NCI-H526 (cell line): ENCODE measurements at places on chromosomes 11 and 22.

DNA sequence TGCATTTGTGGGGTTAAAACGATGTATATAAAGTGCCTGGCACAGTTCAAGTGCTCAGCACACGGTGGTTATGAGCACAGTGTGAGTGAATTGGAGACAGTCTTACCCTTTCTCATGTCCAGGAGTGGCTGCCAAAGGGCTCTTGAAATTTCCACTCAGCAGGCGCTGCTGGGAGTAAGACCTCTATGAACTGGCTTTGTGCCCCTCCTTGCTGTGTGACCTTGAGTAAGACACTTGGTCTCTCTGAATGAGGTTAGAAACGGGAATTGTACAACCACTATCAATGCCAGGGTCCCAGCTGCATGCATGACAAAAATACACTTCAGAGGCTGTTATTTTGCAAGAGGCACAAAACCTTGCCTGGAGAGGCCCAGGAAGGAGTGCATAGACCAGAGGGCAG is 86.6 kb downstream of the TSPAN18 start:
- DNase-seq = no peak

GRCh38 chr11:9385327-9385899 is 961 bp downstream of the IPO7 start:
- DNase-seq = peak; percentile 62

DNA sequence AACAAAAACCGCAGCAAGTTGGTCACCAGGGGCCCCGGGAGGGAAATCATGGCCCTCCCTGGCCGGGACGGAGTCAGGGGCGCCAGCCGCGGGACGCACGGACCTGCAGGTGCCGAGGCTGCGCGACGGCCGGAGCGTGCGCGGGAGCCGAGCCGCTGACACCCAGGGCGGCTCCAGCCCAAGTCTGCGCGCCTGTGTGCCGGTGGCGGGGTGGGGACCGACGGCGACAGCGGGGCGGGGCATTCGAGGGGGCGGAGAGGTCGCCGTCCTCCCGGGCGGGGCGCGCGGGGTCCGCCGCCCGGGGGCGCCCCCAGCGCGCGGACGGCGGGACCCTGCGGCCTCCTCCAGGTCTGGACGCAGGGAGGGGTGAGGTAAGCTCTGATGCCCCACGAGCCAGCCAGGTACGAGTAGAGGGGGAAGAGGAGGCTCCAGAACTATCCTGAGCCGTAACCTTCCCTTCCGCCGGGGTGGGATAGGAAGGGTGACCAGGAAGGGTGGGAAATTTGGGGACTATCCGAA is at the start of gene ESAM:
ESAM (minus strand) TSS at position 186 of the 519 bp plus-strand sequence; CDS start at position 50, 136 bp downstream.
- peak; percentile 88 for DNase-seq

- no peak for DNase-seq
Measured at GRCh38 chr11:71949034-71949433, 20.2 kb downstream of the RNF121 start.

DNA sequence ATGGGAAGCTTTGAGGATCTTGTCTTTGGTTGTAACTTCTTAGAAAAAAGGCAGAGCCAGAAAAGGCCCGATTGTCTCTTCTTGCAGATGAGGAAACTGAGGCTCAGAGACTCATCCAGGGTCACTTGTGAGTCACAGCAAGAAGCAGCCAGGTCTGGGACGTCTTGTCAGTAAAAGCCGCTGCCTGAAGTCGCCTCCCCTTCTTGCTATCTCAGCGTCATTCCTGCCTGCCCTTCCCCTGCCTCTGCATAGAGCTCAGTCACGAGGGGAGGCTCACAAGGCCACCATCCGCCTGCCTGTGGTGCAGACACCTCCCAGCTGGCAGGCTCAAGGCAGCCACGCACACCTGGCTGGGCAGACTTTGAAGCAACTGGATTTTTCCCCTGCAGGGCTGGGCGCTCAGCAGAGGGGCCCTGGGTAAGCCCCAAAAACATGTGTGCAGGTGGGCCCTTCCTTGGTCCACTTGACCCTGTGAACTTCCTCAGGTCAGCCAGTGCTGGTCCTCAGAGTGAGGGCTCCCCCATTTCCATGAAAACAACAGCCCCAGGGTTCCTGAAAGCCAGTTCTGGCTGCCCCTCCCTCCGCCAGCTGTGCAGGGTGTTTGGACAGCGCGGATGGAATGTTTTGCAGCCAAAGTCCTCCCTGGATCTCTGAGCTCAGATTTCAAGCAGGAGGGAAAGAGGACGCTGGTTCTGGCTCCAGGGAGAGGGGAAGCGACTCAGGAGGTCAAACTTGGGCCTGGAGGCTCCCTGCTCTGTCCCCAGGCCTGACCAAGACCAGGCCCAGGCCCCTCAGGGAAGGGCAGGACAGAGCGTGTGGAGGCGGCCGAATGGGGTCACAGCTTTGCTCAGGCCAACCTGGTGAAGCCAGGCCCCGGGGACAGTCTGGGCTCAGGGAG is 6.0 kb upstream of the RAB3IL1 start:
- peak; percentile 27 for DNase-seq

DNA sequence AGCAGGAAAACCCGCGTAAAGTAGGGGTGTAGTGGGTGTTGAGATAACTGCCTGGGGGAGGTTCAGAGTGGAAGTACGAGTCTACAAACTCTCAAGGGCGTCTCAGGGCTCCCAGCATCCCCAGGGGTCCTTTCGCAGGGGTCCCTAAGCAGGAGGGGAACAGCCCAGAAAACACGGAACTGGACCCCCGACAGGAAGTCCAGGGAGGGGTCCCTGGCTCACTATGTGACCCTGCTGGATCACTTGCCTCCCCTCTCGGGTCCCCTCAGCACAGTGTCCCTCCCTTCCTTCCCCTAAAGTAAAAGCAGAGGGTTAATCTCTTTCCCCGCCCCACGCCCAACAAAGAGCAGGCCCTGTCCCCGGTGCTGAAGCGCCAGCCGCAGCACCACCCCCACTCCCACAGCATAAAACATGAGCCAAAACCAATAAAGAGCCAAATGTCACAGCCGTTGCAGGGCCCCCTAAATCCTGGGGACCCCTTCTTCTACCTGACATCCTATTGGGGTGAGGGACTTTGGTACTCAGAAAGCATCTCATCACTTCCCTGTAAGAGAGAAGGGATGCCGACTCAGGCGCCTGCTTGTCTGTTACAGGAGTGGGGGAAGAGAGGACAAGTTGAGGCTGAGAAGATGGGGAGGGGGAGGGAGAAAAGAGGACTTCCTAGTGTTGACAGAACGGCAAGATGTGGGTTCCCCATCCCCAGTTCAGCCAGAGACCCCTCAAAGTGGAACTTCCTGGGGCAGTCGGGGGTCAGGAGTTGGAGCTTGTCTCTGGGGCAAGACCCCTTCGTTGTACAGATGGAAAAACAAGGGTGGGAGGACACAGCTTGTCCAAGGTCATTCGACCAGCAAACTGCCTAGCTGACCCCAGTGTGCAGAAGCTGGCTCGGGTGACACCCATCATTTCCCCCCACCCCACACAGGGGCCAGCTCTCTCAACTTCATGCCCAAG is 1.4 kb upstream of the NEFH start:
- DNase-seq = peak; percentile 63

- no peak for DNase-seq
Measured at GRCh38 chr11:132430429-132431062, 1060.1 kb downstream of the NTM start.

GRCh38 chr11:33668468-33668825 is 32.2 kb downstream of the C11orf91 start:
- peak; percentile 96 for DNase-seq

DNA sequence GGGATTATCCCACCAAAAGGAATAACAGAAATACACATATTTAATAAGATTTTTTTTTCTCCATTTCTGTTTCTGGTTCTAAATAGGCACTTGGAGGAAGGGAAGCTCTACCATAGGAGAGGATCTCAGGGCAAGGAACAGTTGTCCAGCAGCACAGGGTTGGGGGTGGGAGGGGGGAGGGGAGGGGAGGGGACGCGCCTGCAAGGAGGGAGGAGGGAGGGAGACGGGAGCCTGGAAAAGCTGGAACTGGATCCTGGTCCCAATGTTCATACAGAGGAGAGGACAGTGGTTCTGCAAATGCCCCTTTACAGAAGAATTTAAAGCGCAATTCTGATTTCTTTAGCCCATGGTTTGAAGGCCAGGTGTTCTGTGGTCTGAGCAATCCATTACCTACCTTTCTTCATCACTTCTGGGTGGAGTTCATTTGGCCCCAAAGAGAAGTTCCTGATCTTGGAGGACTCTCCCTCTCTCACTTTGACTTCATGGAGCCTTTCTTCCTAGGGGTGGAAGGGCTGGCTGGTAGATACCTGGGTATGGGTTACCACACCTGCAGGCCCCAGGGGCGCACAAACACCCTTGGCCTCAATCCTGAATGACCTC is 348.9 kb upstream of the NCAM1 start:
- no peak for DNase-seq

DNA sequence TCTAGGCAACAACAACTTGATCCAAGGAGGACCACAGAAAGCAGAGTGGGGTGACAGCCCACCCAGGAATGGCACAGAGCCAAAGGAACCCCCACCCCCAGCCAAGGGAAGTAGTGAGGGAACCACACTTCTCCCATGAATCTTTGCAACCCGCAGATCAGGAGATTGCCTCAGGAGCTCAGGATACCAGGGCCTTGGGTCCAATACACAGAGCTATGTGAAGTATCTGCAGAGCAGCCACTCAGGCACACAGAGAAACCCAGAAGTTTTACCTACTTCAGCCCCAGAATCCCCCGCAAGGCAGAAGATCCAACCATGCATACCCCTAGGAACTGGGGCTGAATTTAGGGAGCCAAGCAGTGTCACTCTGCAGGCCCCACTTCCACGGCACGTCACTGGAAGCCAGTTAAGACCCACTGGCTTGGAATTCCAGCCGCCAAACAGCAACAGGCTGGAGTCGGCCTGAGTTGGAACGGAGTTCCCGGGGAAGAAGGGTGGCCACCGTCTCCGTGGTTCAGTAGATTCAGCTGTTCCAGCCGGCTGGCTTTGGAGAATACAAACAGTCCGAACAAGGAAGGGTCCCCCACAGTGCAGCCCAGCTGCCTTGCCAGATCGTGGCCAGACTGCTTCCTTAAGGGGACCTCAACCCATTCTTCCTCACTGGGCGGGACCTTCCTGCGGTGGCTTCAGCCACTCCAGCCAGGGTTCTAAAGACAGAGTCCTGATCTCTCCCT is 174.1 kb downstream of the TTC28 start:
- DNase-seq = peak; percentile 52

DNA sequence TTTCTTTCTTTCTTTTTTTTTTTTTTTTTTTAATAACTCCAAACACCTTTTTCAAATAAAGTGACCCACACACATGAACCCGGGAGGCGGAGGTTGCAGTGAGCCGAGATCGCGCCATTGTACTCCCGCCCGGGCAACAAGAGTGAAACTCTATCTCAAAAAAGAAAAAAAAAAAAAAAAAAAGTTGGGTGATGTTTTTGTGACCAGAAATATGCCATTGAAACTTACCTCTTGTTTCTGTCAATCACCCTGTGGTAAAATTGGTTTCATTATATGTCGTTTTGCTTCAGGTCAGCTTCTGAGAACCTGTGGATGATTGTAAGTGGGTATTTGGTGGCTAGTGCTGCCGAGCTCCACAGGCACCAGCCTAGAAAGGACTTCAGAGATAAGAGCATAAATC is 238.8 kb downstream of the TBC1D22A start:
- DNase-seq = no peak

GRCh38 chr11:66340596-66341501 is 4.1 kb downstream of the BRMS1 start:
- DNase-seq = no peak

DNA sequence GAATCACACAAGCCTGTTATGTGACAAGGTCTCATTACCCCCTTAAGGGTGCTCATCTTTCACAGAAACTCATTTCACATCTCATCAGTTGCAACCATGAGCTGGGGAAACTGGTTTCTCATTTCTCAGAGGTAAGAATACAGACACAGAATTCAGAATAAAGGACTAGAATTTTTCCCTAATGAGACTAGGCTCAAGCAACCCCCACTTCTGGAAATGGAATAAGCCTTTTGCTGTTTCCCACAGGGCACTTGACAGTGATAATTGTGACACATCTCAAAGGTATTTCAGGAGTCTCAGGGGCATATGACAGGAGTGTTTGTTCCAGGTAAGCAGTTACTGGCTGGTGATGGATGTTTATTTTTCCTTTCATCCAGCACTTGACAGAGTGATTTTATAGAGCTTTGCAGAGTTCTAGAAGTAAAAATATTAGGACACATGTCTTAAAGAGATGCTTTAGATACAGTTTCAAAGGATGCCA is 112.9 kb upstream of the DDI1 start:
- DNase-seq = no peak

DNA sequence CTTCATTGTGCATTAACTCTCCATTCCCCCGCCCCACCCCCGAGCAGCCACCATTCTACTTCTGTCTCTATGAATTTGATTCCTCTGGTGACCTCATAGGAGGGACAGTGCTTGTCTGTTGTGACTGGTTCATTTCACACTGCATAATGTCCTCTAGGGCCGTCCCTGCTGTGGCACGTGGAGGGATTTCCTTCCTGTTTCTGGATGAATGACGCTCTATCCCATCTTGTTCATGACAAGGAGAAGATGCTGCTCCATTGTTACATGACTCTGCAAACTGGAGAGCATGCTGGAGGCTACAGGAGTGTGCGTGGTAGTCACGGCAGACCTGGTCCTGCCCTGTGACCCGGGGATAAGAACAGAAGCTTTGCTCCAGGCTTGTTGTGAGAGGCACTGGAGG is 61.3 kb downstream of the RTL6 start:
- no peak for DNase-seq

DNA sequence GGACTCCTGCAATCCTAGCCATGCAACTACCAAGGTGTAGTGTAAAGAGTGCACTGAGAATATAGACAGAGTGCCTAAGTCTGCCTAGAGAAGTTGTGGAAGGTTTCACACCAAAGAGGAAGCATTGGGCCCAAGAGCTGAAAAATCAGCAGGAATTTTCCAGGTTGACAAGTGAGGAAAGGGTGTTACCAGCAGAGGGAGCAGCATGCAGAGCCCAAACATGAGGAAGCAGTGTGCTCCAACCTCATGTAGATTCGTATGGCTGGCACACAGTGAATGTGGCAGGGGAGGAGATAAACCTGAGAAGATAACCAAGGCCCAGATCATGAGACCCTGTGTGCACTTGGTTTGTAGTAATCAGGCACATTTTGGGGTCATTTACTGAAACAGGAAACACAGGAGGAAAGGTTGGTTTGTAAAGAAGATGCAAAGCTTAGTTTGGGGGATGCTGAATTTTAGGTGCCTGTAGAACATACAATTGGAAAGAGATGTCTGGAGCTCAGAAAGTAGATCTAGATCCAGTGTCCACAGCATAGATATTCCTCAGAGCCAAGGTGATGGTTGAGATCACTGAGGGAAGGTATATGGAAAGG is 1.7 kb downstream of the HPX start:
- DNase-seq = peak; percentile 33

DNA sequence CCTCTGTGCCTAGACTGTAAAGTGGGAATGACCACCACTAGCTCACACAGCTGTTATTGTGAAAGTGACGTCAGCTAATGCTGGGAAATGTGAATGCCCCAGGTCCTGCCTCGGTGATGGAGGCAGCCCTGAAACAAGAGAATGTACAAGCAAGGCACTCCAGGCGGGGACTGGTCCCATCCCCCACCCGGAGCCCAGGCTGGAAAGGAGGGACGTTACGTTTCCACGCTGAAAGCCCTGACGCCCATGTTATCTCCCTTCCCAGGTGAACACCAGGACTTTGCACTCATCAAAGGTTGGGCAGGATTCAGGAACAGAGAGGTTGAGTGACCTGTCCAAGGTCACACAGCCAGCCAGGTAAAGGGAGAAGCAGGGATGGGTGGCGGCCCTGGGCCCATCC is 784 bp downstream of the SULT4A1 start:
- DNase-seq = peak; percentile 40
